ENCODE measurements at places on chromosomes 7 and 10.

GRCh38 chr10:69397972-69398371 lies 18.7 kb downstream of the TACR2 start:
- DNase-seq, result no peak

DNA sequence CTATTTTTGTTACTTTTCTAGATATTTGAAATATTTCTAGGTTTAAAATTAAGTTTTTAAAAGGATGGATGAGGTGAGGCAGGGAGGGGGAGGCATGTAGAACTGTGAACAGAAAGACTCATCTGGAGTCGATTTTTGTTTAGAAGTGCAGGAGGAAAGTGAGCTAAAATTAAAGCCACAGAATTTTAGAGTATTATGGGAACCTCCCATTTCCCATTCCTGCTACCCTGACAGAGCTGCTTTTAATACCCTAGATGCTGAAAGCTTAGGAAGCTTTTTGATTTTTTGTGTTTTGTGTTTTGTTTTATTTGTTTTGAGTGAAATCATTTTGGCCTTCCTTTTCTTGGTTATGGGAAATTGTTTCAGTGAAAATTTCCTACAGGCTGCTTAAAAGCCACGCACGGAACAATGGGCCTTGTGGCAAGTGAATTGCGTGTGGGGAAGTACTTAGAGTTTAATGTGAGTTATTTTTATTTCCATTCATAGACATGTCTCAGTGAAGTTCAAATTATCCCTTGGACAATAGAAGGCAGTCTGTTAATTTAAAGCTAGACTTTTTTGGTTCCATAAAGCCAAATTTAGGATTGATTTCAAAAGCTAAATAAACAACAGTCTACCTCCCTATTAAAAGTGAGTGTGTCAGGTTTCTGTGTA lies 102.0 kb upstream of the HDAC9 start:
- DNase-seq, result no peak

- no peak for DNase-seq
Observed at GRCh38 chr7:5315761-5316160, 33.0 kb downstream of the SLC29A4 start.

- DNase-seq, result no peak
Observed at GRCh38 chr7:36563706-36564327, 160.5 kb downstream of the AOAH start.

- no peak for DNase-seq
Observed at GRCh38 chr7:23022258-23022769, 8.4 kb upstream of the HYCC1 start.

DNA sequence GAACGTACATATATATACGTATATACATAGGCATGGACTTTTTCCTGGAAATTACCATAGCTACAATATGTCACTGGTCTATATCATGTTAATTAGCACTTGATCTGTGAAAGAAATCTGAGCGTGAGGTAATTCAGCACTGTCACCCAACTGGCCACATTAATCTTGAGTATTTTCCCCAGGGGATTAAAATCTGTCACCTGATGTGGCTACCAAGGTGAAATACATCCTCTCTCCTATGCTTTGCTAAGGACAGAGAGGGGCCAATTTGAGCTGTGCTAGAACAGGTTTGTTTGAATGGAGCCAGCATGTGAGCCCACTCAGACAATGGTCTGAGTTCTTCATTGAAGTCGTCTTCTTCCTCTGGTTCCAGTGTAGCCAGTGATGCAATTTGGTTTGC lies 33.3 kb downstream of the CYCS start:
- no peak for DNase-seq

DNA sequence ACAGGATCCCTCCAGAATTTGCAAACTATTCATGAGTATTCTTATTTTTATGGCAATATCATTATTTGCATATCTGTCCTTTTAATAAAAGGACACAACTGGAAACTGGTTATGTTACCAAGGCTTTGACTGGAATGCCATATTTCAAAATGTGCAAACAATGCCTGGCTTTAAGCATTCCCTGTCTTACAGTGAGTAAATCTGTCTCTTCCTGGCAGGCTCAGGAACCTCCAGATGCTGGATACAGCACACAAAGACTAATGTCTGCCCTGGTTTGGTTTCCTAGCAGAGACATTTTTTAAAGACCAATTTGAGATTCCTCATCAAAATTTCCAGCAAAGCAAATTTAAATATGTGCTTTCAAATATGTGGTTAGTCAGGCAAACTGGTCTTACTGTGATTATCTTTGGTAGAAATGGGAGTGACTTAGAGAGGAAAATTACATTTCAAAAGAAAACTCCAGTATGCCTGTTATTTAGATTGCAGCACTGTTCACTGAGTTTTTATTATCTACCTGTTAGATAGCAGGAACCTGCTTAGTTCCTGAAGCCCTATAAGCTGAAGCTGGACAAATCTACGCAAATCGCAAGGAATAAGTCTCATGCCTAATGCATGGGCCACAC lies 31.3 kb downstream of the RNF216 start:
- DNase-seq, result no peak

- no peak for DNase-seq
Observed at GRCh38 chr10:15784662-15785300, 65.1 kb upstream of the ITGA8 start.

- DNase-seq, result no peak
Observed at GRCh38 chr10:132543916-132544743, 6.5 kb downstream of the INPP5A start.

DNA sequence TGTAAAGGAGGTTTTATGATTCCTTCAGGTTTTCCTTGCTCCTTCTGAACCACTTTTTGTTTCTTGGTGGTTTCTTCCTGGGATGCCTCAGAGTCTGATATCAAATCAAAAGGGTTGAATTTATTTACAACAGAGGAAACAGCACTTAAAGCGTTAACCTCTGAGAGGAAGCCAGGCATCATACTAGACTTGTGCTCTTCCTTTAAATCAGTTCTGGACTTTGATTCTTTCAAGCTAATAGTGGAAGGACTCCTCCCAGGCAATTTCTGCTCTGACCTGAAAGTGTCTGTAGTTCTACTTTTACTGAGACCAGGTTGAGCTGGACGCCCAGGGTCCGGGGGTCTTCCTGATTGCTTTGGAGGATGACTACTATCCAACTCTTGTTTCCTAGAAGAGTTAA lies 6.7 kb downstream of the PCLO start:
- DNase-seq, result no peak

DNA sequence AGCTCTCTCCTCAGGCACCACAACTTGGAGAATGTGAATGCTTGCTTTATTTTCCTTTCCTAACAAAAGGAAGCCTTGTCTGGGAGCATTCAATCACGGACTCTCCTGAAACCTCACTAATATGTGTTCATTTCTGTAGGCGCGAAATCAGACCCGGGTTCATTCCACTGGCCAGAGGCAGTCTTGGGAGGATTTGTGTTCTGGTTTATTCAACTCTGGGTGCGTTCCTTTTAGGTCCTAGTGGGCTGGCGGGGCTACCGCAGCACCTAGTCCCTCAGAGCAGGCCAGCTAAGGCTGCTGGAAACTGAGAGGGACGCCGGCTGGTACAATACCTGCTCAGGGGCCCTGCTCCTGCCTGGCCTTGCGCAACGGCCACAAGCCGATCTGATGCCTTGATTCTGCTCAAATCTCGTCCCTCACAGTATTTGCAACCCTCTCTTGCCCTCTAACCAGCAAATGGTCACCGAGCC lies 7.5 kb downstream of the HOXA4 start:
- DNase-seq, result no peak

GRCh38 chr10:128952856-128953255 lies 514.2 kb upstream of the MGMT start:
- DNase-seq, result no peak

DNA sequence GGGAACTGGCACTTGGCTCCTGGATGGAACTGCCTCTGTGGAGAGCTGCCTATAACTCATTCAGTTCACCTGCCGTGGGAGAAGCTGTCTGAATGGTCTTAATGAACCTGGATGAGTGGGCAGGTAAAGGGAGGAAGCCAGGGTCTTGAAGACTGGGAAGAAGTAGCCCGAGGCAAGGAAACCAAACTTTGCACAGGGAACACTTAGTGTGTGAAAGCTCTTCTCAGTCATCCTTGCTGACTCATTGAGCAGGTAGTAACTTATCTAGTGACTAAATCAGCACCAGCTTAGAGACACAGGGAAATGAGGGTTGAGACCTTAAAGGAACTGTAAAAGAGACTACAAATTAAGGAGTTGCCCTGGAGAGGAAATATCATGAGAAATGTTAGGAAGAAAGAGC lies 9.9 kb downstream of the LRRC4 start:
- DNase-seq, result no peak

- DNase-seq, result no peak
Observed at GRCh38 chr7:46165276-46165675, 244.2 kb upstream of the IGFBP3 start.

DNA sequence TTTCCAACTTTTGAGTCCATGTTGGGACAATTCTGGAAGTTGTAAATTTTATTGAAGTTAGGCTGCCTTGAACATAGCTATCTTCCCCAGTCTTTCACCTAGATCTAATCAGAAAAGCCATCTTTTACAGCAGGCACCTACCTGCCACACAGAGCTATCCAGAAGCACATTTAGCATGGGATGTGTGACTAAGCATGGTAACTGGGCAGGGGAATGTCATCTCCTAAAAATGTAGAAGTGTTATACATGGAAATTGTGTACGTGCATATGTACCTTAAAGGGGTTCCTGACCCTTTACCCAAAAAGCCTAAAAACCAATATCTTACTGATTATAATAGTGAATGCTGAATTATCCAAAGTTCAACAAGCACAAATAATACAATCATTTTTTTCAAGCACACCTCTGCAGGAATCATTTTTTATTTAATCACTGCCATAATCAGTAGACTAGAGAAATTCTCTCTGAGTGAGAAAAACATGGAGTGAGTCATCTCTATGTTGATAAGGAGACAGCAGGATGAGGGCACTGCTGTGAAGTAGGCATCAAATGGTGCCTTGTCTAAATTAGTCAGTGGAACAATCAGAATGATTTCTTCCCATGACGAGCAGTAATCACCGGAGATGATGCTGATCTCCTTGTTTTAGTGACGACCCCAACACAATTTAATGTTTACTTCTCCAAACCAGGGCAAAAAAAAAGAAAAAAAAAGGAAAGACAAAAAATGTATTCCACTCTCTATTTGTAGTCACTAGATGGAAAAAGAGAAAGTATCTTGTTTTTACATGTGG lies 75.9 kb downstream of the SORBS1 start:
- no peak for DNase-seq

DNA sequence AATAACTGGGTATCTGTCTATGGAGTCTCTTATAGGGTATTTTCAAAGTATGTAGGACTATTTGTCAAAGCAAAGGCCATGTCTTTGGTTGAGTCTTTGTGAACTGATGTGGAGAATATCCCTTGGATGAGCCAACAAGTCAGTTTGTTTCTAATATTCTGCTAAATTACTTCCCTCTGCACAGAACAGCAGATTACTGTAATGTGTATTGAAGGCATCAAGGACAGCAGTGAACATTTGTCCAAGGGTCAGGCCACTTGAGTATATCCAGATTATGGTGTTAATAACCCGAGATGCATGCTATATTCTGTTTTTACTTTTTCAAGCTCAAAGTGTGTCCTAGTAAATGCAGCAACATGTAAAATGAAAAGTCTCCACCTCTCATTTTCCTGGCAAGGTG lies 144.2 kb upstream of the GLI3 start:
- no peak for DNase-seq

DNA sequence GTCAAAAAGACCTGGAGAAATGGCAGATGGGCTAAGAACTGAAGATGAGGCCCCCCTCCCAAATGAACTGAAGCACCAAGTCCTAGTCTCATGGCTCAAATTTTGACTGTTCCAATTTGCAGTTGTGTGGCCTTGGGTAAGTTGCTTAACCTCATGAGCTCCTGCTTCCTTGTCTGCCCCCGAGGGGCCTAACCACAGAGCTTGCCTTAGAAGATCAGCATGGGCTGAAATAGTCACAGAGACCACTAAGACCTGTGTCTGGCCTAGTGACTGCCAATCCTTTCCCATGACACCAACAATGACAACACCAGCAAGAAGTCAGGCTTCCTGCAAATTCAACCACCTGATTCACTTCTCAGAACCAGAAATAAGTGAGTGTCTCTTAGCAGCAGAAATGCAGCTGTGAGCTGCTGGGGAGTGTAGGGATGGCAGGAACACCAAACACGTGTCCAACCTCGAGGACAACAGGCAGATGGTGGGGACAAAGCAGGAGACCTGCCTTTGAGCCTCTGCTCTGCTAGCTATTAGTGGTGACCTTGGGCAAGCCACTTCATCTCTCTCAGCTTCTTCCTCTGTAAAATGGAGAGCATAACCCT lies 23.7 kb downstream of the CRHR2 start:
- DNase-seq, result no peak

GRCh38 chr7:83921941-83922607 lies 272.5 kb downstream of the SEMA3A start:
- no peak for DNase-seq

DNA sequence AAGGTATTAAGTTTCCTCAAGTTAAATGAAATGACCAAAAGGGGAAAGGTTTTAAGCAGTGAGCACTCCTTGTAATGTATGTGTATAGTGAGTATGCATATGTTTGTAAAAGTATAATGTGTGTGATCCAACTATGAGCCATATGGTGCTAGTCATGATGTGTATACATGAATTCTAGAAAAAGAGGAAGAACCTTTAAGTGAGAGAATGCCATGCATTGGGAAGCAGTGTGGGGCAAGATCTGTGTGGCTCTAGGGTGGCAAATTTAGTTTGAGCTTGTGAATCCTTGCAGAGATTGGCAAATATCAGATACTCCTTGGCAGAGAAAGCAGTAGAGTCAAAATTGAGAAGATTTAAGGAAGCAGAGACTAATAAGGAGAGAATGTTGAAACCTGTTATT lies 435.0 kb downstream of the AUTS2 start:
- DNase-seq, result no peak

- no peak for DNase-seq
Observed at GRCh38 chr10:30980951-30981616, 50.6 kb downstream of the ZNF438 start.

GRCh38 chr7:70316745-70317144 lies 718.5 kb downstream of the AUTS2 start:
- no peak for DNase-seq

GRCh38 chr10:77308084-77308732 lies 329.4 kb downstream of the KCNMA1 start:
- no peak for DNase-seq

DNA sequence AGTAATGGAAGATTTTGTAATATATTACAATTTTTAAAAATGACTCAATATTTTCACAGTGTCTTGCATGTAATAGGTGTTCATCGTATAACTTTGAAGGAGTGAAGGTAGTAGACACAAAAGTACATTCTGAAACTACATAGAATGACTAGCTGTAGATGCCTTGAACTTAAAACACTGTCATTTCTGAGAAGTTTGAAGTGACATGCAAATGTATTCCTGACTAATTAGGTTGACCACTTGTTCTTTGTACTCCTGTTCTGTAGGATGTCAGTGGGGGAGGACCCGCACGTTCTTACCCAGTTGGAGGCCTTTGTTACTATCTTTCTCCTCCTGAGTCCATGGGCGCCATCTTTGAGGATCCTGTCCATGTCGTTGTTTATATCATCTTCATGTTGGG lies 31.2 kb downstream of the SEC61A2 start:
- DNase-seq, result no peak

DNA sequence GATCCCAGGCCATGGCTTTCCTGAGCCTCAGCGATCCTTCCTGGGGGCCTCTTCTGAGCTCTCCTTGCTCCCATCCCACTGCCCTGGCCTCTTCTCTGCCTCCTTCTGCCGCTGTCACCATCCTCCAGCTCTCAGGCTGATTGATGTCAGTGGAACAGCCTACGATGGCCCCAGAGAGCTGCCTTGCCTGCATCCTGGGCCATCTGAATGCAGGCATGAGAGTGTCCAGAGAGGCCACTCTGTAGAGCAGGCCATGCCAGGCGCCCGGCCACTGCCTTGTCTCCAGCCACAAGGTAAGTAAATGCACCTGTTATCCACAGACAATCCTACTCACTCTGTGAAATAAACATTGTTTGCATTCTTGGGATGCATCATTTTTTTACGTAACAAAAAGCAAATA lies 171.4 kb upstream of the PPP2R2D start:
- no peak for DNase-seq

- no peak for DNase-seq
Observed at GRCh38 chr7:114416129-114416990, 1.7 kb downstream of the FOXP2 start.
